ENCODE measurements at places on chromosomes 4 and X.
A peak's percentile ranks its signal among the peaks of the same experiment; 100 is the strongest.

- DNase-seq = no peak
Measured at GRCh38 chr4:46648088-46648744, 258.3 kb upstream of the GABRA2 start.

DNA sequence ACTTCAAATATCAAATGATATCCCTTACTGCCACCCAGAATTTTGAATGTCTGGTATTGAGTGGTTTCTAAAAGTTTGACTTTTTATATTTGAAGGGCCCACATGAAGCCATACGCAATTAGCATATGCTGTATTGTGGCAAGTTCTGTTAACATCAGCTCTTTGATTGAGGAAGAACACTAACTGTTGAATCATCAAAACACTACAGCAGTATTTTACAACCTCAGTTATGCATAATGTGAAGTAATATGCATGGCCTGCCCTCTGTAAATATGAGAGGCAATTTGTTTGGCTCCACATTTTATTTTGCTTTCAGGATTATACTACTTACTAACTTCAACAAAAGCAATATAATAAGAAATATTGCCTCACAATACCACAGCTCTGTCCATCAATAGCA, 62.2 kb upstream of the DMD start:
- DNase-seq = no peak

- no peak for DNase-seq
Measured at GRCh38 chr4:58113126-58113525, 1002.9 kb upstream of the IGFBP7 start.

DNA sequence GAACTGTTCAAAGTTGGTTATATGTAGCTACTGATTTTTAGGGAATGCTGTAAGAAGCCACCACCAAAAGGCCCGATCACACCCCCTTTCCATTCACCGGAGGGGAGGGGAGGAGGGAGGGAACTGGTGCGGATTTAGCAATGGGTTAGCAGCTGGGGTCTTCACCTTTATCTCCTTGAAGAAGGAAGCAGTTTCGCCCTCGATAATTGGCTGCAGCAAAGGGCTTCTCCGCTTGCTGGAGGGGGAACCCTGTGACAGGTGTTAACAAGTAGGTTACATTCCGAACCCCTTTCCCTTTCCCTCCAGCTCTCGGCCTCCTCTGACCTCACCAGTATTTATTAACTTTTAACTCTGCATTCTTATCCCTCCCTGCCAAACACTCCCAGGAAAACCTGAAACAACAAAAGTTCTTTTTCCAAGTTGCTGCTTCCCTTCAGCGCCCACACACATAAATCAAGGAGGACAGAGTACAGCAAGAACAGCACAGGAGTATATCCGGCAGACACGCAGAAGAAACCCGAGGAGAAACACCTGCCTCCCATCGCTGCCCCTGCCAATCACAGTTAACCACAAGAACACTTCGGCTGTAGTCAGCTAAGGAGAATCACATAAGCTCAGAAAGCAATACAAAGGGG, 39.8 kb upstream of the NAP1L5 start:
- peak; percentile 35 for DNase-seq
